Cortex of kidney (tissue), 1 donor: ENCODE measurements at places on chromosomes 4 and X.

- no peak for DNase-seq
Measured at GRCh38 chr4:7238300-7238960, 46.1 kb downstream of the SORCS2 start.

- no peak for DNase-seq
Measured at GRCh38 chr4:141458501-141458900, 177.9 kb upstream of the IL15 start.

DNA sequence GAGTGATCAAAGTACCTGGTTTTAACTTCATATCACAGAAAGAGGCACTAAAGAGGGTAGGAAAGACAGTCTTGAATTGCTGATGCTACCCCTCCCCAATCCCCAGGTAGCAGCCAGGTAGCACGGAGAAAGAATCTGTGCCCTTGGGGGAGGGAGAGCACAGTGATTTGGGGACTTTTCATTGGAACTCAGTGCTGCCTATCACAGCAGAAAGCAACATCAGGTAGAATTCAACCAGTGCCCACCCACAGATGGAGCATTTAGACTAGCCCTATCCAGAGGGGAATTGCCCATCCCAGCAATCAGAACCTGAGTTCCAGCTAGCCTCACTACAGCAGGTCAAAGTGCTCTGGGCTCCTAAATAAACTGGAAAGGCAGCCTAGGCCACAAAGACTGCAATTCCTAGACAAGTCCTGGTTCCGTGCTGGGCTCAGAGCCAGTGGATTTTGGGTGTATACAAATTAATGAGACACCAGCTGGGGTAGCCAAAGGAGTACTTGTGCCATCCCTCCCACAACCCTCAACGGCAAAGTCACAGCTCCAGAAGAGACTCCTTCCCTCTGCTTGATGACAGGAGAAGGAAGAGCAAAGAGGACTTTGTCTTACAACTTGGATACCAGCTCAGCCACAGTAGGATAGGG lies 228.1 kb downstream of the THOC2 start:
- DNase-seq: no peak

DNA sequence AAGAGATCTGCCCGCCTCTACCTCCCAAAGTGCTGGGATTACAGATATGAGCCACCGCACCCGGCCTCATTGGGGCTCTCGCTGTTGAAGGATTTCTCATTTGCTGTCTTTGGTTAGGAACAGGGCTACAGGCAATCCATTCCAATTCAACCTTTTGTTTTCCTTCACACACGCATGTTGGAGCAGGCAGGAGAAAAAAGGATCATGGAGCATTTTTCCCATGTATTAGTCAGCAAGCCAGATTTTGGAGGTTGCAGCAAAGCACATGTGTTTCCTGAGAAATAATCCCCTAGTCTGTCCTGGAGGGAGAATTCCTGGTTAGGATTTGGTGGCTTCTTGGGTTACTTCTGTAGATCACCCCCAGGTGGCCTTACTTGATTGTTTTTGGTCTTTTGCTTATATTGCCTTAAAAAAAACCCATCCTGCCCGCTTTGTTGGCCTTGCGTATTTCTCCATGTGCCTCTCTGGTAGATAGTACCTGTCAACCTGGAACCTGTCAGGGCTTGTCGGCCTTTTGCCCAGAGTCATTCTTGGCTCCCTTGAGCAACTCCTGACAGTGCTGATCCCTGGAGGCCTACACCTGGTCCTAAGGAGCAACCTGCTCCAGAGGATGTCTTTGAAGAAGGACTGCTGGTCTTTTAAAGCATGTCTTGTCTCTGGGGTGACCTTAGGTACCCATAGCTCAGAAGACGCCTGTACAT lies 82.4 kb upstream of the CLCN4 start:
- DNase-seq: no peak

DNA sequence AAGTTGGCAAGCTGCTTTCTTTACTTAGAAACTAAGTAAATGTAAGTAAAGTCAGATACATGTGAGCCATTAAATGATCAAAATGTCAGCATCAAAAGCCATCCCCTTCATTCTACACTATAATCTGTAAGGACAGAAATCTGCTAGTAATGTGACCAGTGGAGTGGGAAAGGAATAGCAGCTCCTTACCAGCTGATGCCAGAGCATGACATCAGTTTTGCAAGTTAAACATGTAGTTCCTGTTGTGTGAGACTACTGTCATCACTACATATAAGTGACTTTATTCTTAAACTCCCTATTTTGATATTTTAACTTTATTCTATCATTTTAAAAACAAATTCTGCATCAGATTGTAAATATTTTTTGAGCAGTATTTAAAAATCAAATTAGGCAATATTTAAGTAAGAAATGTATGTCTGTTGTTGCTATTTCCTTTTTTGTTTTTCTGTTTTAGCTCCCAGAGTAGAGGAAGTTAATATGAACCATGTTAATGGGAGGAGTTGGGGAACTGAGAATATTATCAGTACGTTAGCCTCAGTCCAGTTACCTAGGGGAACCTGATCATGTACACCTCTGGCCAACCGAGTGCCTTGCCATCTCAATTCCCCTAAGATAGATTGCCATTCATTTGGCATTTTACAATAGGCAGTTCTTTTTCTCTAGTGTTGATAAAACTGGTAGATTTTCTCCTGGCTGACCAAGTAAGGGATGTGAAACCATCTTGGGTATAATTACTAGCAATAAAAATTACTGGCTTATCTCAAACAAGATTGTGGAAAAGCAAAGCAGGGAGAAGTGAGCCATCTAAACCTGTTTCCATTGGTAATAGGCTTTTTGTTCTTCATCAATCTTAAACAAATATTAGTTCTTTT lies 34.7 kb downstream of the CCNI start:
- DNase-seq: no peak

GRCh38 chr4:8419222-8420041 lies 21.1 kb downstream of the ACOX3 start:
- DNase-seq: no peak

- no peak for DNase-seq
Measured at GRCh38 chrX:108361316-108361715, 76.9 kb downstream of the COL4A6 start.
